ENCODE measurements at places on chromosomes 13 and 19.

GRCh38 chr13:33328701-33329100 lies 43.1 kb upstream of the STARD13 start:
- DNase-seq: no peak

DNA sequence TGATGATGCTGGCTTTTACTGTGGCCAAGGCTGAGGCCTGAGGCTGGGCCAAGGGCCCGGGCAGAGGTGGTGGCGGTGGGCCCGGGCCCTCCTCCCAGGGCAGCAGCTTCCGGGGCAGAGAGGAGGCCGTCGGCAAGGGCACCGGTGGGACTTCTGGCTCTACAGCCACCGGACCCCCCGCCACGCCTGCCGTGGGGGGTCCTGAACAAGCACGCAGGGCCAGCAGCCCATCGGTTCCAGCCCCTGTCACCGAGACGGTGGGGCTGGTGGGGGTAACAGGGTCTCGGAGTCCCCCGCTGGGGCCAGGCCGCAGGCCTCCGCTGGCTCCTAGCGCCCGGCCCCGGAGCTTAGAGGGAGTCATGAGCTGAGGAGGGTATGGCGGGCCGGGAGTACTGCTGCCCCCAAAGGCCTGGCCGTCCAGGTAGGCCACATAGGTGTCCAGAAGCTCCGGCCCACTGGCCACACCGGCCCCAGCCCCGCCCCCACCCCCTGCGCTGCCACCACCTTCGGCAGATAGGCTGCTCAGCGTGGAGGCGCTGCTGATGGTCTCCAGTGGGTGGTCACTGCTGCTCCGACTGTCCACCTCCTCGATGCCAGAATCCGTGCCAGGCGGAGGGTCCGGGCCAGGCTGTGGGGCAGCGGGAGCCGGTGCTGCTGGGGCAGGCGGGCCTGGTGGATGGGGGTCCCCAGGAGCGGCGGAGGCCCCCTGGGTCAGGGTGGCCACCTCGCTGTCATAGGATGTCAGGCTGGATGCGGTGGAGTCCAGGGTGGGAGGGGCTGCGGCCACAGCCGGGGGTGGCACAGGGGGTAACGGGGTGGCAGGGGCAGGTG lies 17.3 kb downstream of the C19orf81 start:
- no peak for DNase-seq

DNA sequence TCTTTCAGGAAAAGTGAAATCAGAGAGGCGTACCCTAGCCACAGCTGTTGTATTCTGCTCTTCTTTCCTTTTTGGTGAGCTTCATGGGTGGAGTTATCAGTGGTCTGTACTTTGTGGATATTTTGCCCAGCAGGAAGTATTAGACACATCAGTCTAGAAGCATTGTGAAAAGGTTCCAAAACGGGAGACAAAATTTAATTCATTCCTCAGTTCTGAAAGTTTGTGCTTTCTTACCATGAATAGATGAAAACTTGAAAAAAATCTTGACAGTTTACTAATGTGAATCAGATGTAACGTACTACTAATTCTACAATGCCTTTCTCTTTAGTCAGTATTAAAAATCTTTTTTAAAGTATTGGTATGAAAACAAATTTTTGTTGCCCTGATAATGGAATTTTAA lies 116.8 kb downstream of the DNAJC3 start:
- no peak for DNase-seq

GRCh38 chr19:46428239-46429135 lies at the start of gene PNMA8C:
Gene PNMA8C (minus strand): TSS chr19:46428936. CDS start chr19:46428359, 577 bp downstream.
- no peak for DNase-seq

GRCh38 chr13:109919715-109920375 lies 133.5 kb upstream of the IRS2 start:
- no peak for DNase-seq

- no peak for DNase-seq
These were observed 2.1 kb downstream of the CEBPA start for GRCh38 chr19:33300009-33300893.

DNA sequence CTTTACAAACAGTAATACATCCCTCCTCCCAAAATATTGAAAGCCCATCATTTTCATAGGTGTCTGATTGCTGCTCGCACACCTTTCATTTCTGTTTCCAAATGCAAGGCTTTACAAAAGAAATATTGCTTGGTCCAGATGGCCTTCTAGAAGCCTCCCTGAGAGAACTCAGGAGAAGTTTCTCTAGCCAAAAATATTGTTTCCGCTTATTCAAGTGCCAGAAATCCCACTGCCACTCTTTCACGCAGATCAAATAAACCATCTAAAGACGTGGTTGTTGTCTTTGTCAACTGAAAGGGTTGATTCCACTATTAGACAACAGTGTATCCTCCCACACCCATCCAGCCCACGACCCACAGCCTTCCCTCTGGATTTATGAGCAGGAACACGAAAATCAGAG lies 96.2 kb downstream of the ZIC5 start:
- DNase-seq: no peak

- no peak for DNase-seq
These were observed 65.2 kb upstream of the TNFRSF19 start for GRCh38 chr13:23505007-23505406.

DNA sequence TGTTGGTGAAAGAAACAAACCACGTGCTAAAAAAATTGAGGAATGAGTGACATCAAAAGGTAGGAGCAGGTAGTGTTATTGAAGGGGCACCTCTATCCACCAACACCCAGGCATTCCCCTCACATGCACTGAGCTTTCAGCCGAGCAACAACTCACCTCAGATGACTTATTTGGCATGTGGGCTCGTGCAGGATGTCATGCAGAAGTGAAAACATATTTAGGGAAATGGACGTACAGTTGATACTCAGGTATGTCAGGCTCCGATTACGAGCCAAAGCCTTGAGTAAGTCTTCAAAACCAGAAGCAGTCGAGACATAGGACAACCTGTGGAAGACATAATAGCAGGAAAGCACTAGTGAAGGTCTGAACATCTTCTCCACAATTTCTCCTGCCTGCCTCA lies 30.4 kb downstream of the NLRP11 start:
- no peak for DNase-seq

- no peak for DNase-seq
These were observed 18.6 kb downstream of the PEPD start for GRCh38 chr19:33503030-33503429.

DNA sequence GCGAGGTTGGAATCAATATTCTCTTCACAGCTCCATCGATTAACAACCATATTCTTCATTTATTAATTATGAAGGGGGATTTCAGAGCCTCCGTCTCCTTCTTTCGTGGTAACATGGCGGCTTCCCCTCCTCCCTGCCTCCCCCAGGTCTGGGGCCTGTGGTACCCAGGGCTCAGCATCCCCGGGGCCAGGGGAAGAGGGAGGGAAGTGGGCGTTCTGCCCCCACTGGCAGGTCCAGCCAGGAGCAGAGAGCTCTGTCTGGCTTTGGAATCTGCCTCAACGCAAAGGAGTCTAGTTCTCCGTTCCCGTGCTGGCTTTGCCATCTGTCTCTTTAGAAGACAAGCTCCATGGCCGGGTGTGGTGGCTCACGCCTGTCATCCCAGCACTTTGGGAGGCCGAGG lies 37.8 kb upstream of the ONECUT3 start:
- DNase-seq: no peak

DNA sequence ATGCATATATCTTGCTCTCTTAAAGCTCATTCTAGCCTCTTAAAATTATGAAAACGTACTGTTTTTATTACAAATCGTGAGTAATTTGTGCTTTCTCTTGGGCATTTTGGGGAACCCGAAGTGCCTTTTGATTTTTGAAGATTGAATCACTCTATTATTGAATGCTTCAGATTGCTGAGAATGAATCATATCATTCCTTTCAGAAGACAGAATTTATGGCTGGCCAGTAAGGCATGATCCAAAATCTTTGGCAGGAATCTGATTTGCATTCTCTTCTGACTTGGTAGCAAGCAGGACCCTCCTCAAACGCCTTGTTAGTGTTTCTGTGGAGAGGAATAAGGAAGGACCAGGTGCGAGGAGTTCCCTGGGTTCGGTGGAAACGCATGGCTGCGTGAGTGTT lies 49.5 kb downstream of the STARD13 start:
- no peak for DNase-seq

DNA sequence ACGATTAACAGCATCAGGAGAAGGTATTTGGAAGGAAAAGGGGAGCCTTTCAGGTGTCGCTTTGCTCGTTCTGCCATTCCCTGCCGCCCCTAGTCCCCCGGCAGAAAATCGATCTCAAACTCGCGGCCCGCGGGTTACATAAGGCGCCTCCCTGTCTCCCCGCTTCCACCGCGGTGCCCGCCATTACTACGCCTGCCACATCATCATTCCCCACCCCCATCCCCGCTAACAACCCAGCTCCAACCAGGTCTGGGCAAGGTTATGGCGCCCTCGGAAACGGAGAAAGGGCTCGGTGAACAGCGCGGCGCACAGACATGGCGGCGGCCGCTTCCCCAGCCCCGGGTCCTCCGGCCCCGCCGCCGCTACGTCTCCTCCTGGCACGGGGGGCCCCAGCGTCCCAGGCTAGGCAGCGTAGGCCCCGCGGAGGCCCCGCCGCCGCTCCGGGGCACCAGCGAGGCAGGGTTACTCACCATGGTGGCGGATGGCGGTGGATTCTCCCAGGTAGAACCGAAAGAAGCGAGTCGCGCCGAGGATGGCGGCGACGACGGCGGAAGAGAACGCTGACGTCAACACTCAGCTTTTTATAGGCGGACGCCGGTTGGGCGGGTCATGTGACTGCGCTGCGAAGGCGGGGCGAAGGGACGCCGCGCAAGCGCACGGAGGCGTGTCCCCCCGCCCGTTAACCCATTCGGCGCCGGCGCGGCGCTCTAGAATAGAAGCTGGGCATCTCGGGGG lies at the start of gene EEF2:
EEF2 (minus strand) TSS at position 556 of the 735 bp plus-strand sequence; CDS start at position 473, 83 bp downstream.
- DNase-seq: peak; percentile 89

DNA sequence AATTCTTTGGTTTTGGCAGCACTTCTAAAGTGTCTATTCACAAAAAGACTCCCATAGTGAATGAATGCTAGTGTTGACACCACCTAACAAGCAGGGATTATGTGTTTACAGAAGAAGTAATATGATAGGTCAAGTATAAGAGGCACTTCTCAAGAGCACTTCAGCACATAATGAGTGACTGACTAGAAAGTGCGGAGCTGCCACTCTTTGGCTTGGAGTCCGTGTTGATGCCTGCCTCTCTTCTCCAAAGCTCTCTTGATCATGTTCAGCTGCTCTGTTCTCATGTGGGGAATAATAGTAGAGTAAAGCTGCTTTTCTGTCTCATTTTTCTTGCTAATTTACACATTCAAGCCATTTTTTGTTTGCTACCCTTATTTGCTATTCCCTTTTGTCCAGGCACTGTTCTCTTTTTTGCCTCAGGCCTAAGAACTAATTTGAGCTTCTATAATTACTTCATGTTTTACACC lies 22.7 kb upstream of the MAB21L1 start:
- DNase-seq: no peak

Data from T-helper 17 cell (primary cell).